ENCODE measurements at places on chromosomes 3 and 15.

DNA sequence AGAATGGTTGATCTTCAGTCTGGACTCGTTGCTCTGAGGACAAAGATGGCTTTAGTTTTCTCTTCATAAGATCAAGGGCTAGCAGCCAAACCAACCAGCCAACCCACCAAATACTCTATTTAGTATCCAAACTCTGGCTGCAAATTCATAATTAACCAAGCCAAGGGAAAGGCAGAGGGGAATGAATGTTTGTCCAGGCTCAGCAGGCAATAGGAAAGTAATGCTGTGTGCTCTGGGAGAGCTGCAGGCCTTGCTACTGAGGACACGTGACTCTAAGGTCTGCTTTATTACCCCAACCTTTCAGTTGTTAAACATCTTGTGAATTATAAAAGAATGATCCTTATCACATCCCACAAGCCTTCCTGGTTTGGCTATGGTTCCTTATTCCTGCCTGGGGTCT lies 52.3 kb upstream of the GALNT15 start:
- DNase-seq: no peak

DNA sequence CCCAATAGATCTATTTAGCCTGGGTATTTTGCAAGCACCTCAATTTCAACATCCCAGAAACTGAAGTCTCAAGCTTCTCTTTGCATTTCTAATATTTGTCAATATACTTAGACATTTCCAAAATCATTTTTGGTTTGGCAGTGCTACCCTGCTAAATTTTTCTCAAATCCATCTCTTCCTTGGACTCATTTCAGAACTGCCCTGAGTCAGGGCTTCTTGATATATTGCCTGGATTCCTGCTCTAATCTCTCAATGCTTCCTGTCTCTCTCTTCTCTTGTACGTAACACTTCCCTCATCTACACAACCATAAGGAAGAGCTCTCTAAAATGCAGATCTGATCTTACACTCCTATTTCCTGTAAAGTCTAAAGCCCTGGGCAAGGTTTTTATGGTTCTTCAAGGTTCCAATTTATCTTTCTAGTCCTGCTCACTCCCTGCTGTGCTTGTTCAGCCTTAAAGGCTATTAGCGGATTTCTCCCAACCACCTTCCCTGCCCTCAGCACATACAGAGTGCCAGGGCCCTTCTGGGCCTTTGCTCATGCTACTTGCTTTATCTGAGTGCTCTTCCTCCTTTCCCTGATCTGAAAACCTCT lies 53.0 kb upstream of the MME start:
- DNase-seq: no peak

DNA sequence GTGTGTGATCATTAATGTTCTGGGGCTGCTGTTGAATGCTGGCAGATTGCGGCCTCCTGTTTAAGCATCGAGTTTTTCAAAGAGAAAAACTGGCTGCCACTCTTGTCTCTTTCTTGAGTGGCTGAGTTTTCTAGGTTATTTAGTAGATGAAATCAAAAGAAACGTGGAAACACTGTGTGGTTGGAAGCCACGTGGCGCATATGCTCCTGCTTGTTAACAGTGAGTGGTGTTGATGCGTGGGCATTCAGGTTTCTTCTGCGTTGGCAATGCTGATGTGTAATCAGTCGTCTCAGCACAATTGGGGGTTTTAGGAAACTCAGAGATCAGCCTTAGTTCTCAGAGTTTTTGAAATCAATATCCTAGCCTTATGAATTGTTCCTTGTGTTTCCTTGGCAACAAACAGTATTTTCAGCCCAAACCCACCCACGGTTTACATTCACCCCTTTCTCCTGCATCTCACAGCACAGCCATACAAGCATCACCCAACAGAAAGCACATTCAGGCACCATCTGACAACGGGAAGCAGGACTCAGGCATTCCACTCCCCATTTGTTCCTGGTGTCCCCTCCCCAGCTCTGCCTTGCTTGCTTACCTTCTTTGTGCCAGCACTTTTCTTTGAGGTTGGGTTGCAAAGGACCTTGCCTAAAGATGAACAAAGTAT lies 74.7 kb downstream of the SEC22A start:
- no peak for DNase-seq

GRCh38 chr15:78909791-78910228 lies 35.0 kb downstream of the CTSH start:
- DNase-seq: no peak
